A673 (cell line): ENCODE measurements at places on chromosomes 7 and 10. TPM values are rescaled to one million over a fixed set of nuclear protein-coding genes. Genes with fewer than 3 reads are reported as not detected.

GRCh38 chr10:3530346-3530745, 254.7 kb downstream of the KLF6 start:
- H3K36me3 ChIP-seq, result no peaks in the 10 kb centered on the region
- no peaks in the 10 kb centered on the region for H3K4me1 ChIP-seq
- no peak overlapping the region for H3K4me3 ChIP-seq
- no peak overlapping the region for H3K27ac ChIP-seq
- no peak for DNase-seq

GRCh38 chr10:17427666-17428350, 26.6 kb downstream of the ST8SIA6 start:
- DNase-seq, result no peak
- H3K27me3 ChIP-seq, result peaks cover 11% of the 10 kb centered on the region
- H3K27ac ChIP-seq, result no peak overlapping the region
- H3K4me1 ChIP-seq, result no peaks in the 10 kb centered on the region
- no peaks in the 10 kb centered on the region for H3K36me3 ChIP-seq

- H3K27ac ChIP-seq, result no peak overlapping the region
- H3K27me3 ChIP-seq, result peaks cover 33% of the 10 kb centered on the region
These were observed 203.1 kb downstream of the TFEC start for GRCh38 chr7:115827305-115828045.

DNA sequence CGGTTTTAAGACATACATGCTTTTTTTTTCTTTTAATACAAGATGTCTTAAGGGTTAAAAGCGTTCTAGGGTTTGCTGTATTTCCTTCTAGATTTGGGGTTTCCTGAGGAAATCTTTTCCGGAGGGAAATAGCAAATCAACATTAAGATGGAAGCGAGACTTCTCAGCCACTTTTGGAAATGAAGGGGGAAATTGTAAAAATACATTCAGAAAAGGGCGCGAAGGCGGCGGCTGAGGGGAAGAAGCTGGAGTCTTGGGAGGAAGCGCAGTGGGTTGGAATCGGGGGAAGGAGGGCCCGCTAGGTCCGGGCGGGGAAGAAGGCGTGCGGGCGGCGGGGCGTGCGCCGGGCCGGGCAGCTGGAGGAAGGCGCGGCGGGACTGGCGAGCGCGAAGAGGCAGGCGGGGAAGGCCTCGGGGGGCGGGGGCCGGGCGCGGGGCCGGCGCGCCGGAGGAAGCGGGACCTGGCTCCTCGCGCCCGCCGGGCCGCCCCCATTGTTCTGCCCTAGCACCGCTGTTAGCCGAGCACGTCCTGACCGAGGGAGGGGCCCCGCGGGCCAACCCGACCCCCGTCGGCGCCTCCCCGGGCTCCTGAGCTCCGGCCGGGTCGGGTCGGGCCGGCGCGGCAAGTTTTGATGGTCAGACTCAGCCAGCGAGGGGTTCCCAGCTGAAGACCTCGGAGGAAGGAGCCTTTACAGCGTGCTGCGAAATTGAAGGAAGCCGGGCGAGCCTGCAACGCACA, 1.5 kb upstream of the SKIDA1 start:
- peaks cover 49% of the 10 kb centered on the region for H3K4me1 ChIP-seq
- H3K36me3 ChIP-seq, result no peaks in the 10 kb centered on the region
- peak overlapping the region; percentile 63 for H3K4me3 ChIP-seq
- no peaks in the 10 kb centered on the region for H3K27me3 ChIP-seq

DNA sequence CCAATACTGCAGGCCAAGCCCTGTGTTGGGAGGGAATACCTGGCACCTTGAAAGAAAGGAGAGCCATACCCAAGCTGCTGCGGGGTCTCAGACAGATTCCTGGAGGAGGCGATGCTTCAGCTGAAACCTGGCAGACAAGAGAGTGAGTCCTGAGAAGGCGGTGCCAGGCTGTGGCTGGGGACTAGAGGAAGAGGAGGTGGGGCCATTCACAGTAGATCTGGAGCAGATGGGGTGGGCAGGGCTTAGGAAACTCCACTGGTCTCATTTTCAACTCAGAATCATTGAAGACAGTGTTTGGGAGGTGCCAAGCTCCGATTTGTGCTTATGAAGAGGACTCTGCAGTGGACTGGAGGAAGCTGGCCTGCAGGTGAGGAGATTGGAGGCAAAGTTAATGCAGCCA, 236.3 kb upstream of the MKI67 start:
- H3K27ac ChIP-seq, result no peak overlapping the region
- no peaks in the 10 kb centered on the region for H3K4me1 ChIP-seq
- H3K27me3 ChIP-seq, result peaks cover 50% of the 10 kb centered on the region
- no peaks in the 10 kb centered on the region for H3K36me3 ChIP-seq
- no peak overlapping the region for H3K4me3 ChIP-seq
- no peak for DNase-seq

Gene SAMD9
- 1.7 and 1.9 TPM in 2 replicates for total RNA-seq

Gene TMEM270
- total RNA-seq, result not detected in 2 replicates

Gene CRCP
- total RNA-seq, result 36.6 and 42.5 TPM in 2 replicates

Gene COL13A1
- 2.0 and 3.0 TPM in 2 replicates for total RNA-seq
